NCI-H2171 treated with DMSO at 0.1 percent for 48 hours (cell line): ENCODE measurements at places on chromosomes 4 and X.

DNA sequence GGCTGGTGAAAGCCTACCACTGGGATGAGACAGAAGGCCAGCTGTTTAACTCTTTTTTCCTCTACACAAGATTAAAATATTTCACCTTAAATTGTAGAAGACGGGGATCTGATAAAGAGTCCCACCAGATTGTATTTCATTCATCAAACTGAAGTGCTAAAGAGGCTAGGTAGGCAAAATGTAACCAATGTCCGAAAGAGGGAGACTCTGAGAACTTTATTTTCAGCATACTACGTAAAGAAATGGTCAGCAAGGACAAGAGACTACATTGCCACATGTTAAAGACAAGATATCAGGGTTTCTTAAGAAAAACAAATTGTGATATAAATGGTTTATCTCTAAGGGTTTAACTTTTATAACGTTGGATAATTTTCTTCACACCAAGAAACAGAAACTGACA, 71.6 kb upstream of the INPP4B start:
- DNase-seq = no peak

GRCh38 chr4:6971536-6972374, 62.1 kb downstream of the TBC1D14 start:
- DNase-seq = no peak

- no peak for DNase-seq
Observed at GRCh38 chr4:183402771-183403170, 41.7 kb upstream of the CDKN2AIP start.

DNA sequence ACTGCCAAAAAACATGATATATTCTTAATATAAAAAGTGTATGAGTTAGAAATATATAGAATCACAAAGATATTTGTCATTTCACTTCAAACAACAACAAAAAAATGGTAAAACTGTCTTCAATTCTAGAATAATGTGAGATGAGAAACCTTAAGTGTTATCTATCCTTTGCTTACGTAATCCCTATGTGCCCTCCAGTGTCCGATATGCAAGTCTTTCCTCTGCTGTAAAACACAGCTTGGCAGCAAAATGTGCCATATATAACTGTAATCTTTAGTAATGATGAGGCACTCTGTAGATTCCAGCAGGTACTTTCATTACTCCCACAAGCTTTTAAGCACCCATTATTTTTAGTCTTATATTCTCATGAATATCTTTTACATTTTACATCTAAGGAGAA, 555.1 kb upstream of the FRG1 start:
- DNase-seq = no peak

DNA sequence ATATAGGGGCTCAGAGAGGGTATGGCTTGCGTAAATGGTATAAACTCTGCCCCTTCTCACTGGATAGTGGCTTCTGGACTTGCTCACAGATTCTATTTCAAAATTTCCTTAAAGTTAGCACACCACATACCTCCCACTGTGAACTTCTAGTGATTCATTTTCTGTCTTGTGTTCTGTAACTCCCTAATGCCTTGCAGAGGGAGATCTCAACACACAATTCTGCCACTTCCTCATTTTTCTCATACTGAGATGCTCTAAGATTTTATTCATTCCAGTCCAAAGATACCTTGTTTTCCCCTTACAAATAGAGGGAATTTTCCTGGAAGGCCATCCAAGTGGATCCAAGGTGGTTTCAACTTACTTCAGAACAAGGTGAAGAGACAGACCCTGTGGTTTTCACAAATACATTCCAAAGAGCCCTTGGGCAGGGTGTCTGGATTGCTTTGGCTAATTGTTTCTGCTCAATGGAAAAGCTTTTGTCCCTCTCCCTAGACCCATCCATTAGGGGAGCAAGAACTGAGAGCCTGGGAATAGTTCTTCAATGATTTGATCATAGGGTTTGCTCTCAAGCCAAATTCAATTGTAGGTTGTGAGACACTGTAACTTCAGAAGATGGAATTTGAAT, 52.1 kb upstream of the CAPN6 start:
- DNase-seq = no peak

- no peak for DNase-seq
Observed at GRCh38 chr4:186351668-186352194, 85.7 kb downstream of the F11 start.

- no peak for DNase-seq
Observed at GRCh38 chr4:81366779-81367178, 104.9 kb downstream of the RASGEF1B start.

DNA sequence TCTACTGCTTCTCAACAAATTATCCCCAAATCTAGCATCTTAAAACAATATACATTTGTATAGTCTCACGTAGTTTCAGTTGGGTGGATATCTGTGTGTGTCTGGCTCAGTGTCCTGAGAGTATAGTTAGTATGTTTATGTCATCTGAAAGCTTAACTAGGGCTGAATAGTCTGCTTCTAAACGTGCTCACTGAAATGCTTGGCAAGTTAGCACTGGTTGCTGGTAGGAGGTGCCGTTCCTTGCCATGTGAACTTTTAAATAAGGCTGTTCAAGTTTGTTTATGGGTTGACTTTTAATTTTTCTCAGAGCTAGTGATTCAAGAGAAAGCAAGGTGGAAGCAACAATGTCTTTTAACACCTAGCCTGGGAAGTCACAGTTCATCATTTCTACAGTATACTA, 1673.6 kb downstream of the PCDH7 start:
- no peak for DNase-seq

DNA sequence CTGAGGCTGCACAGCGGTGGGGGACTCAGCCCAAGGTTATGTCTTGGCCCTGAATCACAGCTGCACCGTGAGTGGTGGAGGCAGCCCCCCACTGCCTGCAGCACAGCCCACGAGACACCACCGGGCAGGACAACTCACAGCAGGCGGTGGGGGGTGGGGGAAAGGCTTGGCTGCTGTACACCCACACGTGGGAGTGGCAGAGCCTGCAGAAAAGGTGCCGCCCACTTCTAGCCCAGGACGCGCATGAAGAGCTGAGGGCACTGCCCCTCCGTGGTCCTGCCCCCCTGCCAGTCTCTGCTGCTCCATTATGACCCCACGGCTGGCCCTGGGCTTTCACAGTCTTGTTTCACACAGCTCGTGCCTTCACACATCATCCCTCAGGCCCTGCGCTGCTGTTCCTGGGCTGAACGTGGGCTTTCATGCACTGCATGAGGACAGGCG, 40.8 kb downstream of the FGFRL1 start:
- DNase-seq = no peak

GRCh38 chr4:37726666-37727065, 40.5 kb upstream of the RELL1 start:
- no peak for DNase-seq

DNA sequence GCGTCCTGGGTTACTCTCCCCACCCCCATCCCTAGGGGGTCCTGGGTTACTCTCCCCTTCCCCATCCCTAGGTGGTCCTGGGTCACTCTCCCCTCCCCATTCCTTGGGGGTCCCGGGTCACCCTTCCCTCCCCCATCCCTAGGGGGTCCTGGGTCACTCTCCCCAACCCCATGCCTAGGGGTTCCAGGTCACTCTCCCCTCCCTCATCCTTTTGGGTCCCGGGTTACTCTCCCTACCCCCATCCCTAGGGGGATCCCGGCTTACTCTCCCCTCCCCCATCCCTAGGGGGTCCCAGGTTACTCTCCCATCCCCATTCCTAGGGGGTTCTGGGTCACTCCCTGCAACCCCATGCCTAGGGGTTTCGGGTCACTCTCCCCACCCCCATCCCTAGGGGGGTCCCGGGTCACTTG, 1.5 kb downstream of the ASMTL start:
- DNase-seq = no peak

- DNase-seq = no peak
Observed at GRCh38 chr4:122541996-122542395, 78.9 kb downstream of the IL21 start.

DNA sequence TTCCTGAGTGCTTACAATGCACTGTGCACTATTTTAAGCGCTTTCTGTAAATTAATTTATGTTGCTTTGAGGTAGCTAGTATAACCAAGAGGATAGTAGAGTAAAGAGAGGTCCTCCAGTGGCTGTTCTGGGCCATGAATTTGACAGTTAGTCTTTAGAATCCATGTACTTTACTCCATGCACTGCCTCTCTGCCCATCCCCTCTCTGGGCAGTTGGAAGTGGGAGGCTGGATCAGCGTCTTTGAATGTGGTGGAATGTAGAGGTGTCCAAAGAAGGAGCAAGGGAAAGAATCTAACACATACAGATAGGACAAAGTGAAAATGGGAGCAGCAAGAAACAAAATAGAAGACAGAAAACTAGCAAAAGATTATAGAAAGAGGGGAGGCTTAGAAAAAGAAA, 712.6 kb downstream of the GRID2 start:
- no peak for DNase-seq

DNA sequence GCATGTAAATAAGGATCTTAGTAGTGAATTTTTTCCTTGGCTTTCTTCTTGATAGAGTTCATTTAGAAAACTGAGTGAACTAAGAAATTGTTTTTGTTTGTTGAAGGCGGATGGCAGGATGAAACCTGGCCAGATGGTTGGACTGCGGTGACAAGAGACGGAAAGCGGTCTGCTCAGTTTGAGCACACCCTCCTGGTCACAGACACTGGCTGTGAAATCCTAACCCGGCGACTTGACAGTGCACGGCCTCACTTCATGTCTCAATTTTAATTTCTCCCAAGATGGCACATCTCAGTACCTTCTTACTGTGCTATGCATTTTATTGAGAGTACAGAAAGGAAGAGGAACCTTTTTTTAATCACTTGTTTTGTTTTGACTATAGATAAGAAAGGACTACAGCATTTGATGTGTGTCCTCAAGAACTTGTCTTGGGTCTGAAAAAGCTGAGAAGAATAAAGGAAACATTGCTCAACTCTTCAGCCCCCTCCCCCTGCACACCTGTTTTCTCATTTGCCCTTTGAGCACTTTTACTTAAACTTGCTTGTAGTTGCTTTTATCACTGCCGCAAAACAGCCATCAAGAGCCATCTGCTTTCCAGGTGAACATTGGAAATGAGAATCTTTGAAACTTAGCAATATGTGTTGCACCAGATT, 27.4 kb downstream of the ADH5 start:
- DNase-seq = peak; percentile 60

- DNase-seq = no peak
Observed at GRCh38 chrX:108426262-108426661, 12.0 kb downstream of the COL4A6 start.

DNA sequence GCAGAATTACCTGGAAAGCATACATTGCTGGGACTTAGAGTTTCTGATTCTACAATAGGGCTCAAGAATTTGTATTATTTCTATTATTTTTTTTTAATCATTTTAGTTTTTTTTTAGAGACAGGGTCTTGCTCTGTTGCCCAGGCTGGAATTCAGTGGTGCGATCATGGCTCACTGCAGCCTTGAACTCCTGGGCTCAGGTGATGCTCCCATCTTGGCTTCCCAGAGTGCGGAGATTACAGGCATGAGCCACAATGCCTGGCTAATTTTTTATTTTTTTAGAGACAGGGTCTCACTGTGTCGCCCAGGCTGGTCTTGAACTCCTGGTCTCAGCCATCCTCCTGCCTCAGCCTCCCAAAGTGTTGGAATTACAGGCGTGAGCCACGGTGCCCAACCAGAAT, 92.6 kb downstream of the WWC2 start:
- DNase-seq = no peak

- DNase-seq = no peak
Observed at GRCh38 chrX:149433051-149433450, 72.1 kb downstream of the IDS start.
